Iris pigment epithelial cell (primary cell): ENCODE measurements at places on chromosomes 3 and 15.

- DNase-seq, result no peak
These were observed 77.7 kb upstream of the RAD18 start for GRCh38 chr3:9040996-9041395.

DNA sequence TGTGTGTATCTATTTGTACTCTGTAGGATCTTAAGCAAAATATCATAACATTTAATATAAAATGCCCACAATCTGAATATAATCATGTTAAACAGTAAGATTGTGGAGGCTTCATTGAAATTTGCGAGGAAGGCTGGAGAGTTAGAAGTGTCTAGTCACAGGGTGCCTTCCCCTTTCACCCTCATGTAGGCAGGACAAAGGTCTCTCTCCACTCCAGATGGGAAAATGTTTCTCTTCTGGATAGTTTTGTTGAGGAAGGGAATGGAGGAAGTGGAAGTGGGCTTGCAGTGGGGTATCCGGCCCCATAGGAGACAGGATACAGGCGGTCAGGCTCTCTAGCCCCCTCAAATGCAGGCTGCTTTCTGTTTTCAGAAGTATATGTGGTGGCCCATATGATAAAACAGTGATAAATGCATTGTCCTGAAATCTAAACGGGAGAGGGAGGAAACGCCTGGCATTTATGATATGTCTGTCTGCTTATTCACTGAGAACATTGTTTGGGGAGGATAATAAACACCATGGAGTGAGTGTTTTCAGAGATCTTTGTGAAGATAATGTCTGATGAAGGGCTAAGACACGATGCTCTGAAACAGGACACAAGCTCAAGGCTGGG, 13.3 kb upstream of the MYZAP start:
- DNase-seq, result no peak

- DNase-seq, result no peak
These were observed 13.7 kb downstream of the MAP1A start for GRCh38 chr15:43531018-43531670.

- no peak for DNase-seq
These were observed 471.2 kb upstream of the TGFBR2 start for GRCh38 chr3:30135190-30135589.

GRCh38 chr3:22977042-22977441, 226.1 kb upstream of the UBE2E2 start:
- no peak for DNase-seq

DNA sequence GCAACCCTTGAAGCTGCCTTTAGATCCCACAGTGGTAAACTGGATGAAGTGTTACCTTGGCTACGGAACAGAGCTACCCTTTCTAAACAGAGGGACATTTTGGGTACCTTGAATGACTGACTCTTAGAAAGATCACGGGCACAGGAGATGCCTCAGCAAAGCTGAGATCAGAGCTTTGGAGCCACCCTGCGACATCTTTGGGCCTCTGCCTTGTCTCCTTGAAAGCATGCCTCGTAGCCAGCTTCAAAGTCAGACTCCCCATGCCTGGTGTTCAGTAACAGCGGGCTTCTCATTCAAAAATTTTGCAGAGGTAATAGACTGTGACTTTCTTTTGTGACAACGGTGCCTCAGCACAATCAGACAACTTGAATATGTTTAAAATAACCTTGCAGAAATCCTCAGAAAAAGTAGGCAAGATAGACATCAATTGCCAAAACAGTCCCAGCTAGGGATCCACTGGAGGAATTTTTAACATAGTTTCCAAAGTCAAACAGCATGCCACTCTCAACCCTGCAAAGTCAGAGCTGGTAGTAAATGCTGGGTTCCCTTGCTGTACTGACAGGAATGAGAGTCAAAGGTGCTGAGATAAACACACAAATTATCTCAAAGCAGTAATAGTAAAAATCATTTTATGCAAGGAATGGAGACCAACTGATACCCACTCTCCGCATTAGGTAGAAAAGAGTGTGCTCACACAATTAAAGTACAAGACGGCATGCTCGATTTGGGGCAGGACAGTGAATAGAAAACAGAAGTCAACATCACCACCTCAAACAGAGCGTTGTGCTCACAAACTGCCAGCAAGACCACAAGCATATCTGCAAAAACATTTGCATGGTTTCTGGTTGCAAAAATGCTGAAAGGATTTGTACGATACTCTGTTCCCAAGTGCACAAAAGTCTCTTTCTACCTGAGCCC, 82.1 kb downstream of the MYO1E start:
- DNase-seq, result no peak

GRCh38 chr3:128170866-128171516, 17.7 kb downstream of the EEFSEC start:
- peak; percentile 82 for DNase-seq

DNA sequence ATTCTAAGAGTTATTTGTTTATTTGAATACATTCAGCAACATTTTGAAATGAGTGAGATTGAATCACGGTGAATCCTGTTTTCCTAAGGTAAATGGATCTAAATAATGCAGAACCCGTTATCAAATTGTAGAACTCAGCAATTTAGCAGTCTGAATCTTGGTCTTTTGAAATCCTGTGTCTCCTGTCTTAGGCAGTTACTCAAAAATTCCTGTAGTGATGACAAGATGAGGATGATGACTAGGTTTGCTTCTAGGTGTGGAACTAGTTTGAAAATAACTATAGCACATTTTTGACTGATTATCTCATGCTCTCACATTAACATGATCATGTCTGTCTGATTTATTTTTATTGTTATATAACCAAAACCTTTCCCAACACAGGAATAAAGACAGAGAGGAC, 115.0 kb downstream of the RAP2B start:
- peak; percentile 45 for DNase-seq

DNA sequence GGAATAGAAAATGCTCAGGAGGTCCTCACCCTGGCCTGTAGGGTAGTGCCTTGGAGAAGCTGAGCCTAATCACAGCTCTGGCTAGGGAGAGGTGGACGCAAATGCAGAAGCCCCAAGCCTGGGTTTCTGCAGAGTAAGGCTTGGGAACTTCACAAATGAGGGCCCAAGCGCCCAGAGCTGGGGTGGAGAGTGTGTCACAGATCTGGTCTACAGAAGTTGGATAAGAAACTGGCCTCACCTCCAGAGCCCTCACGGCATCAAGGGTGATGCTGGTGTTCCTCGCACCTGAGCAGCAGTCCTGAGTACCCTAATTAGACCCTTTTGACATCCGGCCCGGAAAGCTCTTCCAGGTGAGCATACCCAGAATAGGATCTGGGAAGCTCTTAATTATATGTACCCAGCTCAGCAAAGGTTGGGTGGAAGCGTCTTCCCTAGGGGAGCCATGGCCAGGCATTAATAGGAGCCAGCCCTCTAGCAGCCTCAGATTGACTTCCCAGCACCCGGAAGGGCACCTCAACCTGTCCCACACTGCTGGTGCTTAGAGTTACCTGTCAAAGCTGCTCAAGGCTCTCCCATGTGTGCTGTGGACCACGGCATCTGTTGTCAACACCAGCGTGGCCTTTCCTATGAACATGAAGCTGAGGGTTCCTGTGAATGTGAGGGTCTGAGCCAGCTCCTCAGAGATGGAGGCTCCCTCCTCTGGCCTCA, 31.8 kb downstream of the RBM5 start:
- DNase-seq, result no peak

GRCh38 chr3:99523431-99524127, 114.8 kb upstream of the COL8A1 start:
- no peak for DNase-seq

GRCh38 chr15:64151727-64152506, at the start of gene SNX22:
Gene SNX22 (plus strand): TSS chr15:64151731. CDS start chr15:64151776, 45 bp downstream.
- no peak for DNase-seq

DNA sequence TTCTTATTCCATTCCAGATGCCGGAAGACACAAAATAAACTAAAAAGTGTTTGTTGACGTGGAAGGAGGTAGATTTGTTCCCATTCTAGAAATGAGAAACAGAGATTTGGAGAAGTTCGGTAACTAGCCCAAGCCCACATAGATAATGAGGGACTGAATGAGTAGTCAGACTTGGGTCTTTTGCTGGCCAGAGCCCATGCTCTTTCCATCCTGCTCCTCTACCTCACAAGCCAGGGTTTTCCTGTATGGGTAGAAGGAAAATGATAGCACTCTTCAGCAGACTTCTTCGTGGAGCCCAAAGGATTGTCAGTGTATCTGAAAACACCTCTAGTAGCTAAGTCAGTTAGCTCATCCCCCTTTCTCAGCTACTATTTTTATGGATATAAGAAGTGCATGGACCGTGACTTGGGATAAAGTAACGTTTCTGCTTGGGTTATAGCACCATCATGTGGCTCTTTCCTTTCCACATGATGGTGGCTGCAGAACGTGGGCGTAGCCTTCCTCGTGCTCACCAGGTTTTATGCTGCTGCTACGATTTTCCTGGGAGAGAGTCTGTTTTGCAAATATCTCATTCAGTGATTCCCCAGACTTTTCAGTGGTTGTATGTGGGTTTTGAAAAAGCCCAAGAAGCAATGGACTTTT, 84.6 kb downstream of the DGKG start:
- DNase-seq, result peak; percentile 79

- no peak for DNase-seq
These were observed 36.1 kb downstream of the STARD9 start for GRCh38 chr15:42611532-42611931.

GRCh38 chr3:140529096-140529495, 148.8 kb upstream of the TRIM42 start:
- DNase-seq, result peak; percentile 78
